ENCODE measurements at places on chromosomes 1 and 21.
A peak's percentile ranks its signal among the peaks of the same experiment; 100 is the strongest.

DNA sequence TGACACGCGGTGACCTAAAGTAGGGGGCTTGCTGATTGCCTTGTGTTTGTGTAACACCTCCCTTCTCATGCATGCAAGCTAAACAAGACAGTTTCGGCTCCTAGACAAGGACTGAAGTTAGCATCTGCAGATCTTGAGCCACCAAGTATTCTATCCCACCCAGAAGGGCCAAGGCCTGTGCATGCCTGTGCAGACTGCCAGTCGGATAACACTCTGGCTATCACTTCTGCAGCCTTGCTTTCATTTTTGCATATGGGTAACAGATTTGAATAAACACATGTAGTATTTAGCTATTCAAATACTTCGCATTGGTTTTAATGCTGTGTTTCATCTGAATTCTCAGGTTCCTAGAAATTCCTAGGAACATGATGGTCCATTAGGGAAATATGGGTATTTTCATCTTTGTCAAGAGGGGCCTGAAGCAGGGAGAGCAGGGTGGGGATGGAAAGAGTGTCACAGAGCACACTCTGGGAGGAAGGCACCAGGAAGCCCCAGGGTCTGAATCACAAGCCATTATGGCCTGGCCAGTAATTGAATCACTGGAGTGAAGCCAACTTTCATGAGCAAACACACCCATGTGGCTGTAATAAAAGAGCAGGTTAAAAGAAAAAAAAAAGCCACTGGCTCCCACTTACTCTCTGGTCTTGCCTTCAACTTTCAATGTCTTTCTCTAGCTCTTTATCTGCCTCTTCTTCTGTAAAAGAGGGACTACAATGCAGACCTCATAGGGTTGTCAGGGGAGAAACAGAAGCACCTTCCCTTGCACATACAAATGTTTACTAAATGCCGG, 28.3 kb downstream of the GADD45A start:
- DNase-seq = no peak

GRCh38 chr1:42176902-42177519, 12.5 kb upstream of the GUCA2A start:
- DNase-seq = no peak

DNA sequence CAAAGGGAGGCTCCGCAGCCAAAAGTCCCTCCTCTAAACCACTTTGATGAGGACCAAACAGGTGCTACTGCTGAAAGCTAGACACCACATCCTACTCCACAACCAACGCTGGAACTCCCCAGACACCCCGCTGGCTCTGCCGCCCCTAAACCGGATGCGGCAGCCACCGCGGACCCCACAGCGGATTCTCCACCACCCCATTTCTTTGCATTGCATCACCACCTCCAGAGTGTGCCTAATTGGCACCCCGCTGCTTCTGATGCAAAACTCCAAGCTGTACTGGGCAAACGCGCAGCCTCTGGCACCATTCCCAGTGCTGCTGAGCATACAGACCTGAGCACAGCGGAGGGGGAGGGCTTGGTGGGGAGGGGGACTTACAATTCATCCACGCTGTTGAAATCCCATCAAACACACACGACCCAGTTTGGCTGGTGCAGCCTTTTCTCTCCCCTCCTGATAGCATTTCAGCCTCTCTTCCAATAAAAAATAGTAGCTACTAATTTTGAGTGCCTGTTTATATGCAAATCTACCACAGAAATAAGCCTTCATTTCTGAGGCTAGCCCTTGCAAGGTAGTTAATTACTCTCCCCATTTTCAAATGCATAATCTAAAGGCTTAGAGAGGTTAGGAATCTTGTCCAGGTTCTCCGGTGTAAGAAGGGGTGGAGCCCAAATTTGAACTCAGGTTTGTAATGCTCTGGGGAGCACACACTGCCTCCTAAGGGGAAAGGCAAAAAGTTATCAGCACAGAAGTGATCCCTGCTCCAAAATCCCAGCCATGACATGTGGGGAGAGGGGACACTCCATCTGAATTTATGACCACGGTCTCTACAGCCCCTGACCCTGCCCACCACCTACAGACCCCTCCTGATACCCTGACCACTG, 12.2 kb upstream of the RGS16 start:
- peak; percentile 95 for DNase-seq

DNA sequence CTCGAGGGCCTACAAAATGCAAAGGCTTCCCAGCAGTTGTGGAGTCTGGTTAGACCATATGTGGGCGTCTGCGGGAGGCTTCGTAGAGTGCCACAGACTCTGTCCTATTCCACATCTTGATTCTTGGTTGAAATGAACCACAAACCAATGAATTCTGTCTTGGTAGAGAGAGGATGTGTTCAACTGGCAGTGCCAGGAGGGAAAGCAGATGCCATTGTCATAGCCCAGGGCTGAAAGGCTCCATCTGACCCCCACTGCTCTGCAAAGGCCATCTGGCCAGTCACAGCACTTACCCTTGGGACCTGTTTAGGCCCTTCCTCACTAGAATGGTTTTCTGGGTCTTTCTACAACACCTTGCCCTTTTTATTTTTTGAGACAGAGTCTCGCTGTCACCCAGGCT, 22.1 kb downstream of the ACOT11 start:
- no peak for DNase-seq

GRCh38 chr1:33876970-33877650, 13.2 kb downstream of the HMGB4 start:
- no peak for DNase-seq

Measured in activated T-cell treated with anti-CD3 and anti-CD28 coated beads, Interleukin-2, amount 50 U/mL, for 72 hours (primary cell).